ENCODE measurements at places on chromosomes 5 and 9.

- DNase-seq = no peak
Observed at GRCh38 chr9:89106224-89106851, 72.3 kb downstream of the SHC3 start.

DNA sequence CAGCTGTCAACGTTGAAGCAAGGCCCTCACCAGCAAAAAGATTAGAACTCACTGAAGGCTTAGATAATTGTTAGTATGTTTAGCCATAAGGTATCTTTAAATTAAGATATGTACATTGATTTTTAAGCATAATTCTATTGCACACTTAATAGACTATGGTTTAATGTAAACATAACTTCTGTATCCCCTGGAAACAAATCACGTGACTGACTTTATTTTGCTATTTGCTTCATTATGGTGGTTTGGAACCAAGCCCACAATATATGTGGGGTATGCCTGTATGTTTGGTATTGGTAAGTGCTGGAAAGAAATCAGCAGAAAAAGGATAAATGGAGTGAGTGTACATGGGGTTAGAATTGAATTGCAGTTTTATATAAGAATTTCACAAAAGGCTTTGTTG is 111.9 kb downstream of the NMUR2 start:
- no peak for DNase-seq

DNA sequence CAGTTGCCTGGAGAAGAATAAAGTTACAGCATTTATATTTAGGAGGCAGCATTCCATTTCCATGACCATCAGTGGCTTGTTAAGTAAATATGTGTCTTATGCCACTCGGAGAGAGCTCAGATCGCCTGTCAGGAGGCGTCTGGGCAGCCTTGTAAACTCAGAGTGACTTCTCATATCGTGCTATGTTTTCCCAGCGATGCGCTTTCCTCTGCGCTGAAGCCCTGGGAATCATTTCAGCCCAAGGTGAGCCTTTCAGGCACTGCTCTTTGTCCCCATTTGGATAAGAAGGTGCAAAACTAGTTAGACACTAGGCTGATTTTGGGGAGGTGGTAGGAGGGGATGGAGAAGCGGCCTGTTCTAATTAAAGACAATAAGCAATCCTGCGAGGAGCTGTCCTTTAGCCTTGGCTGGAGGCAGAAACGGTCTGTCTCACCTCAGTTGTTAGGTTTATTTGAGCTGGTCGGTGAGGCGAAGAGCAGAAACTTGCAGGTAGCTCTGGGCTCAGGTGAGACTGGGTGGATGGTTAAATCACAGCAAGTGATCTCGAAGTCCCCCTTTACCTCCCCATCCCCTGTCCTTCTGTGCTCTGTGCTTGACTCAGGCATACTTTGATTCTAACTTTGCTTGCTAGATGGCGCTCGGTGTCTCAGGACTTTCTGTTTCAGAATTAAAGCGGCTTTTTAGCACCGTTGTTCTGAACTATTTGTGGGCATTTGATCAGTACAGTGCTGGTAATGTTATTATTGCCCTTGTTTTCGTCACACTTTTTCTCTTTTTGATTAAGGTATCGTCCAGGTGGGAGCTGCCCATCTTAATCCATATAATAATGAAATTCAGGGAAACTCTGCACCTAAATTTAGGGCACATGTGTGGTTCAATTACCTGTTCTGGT is 24.6 kb downstream of the NR2F1 start:
- DNase-seq = no peak

GRCh38 chr5:127313847-127314473 is 23.4 kb downstream of the MEGF10 start:
- DNase-seq = peak; percentile 41

DNA sequence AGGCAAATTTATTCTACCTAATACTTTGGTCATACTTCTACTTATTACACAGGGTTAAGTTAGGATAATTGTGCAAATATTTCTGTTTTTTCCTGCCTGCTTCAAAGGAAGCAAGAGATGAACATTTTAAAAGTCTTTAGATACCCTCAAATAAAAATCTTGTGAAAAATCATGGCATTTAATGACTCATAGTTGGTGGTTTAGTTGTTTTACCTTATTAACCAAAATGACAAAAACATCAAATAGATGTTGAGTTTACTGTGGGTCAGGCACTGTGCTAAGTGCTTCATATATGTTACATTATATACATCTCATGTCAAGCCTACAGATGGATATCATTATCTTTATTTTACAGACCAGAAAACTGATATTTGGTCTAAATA is 54.4 kb downstream of the ZNF474 start:
- no peak for DNase-seq

GRCh38 chr9:4936277-4936676 is 48.8 kb upstream of the JAK2 start:
- no peak for DNase-seq

DNA sequence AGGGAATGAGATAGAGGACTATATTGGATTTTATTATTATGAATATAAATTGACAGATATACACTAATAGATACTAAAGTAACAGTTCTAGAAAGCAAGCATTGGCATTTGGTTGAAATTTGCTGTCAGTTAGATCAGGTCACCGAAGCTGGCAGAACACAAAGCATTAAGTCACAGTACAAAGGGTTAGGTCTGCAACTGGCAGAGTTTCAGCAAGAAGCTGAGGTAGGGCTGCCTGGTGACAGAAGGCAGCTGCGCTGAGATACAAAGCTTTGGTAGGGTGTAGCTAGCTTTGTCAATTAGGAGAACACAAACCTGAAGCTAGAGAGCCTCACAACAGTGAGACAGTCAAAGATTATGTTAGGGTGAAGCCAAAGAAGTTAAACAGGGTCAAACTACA is 6.3 kb upstream of the CSNK1G3 start:
- DNase-seq = no peak

DNA sequence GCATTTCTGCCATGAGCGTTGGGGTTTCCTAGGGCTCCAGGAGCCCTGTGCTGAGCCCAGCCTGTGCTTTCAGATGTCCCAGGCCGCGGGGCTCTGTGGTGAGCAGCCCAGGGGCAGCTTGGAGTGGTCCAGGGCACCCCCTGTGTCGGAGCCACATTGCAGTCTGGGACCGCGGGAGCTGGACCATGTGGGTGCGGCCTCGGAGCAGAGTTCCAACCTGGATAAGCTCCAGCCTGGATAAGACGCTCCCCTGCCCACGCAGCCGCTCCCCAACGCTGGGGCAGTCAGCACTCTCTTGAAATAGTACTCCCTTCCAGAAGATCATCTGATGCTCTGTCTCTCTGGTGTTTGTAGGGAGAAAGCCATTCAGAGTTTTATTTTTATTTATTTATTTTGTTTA is 111.1 kb downstream of the WNK2 start:
- no peak for DNase-seq

DNA sequence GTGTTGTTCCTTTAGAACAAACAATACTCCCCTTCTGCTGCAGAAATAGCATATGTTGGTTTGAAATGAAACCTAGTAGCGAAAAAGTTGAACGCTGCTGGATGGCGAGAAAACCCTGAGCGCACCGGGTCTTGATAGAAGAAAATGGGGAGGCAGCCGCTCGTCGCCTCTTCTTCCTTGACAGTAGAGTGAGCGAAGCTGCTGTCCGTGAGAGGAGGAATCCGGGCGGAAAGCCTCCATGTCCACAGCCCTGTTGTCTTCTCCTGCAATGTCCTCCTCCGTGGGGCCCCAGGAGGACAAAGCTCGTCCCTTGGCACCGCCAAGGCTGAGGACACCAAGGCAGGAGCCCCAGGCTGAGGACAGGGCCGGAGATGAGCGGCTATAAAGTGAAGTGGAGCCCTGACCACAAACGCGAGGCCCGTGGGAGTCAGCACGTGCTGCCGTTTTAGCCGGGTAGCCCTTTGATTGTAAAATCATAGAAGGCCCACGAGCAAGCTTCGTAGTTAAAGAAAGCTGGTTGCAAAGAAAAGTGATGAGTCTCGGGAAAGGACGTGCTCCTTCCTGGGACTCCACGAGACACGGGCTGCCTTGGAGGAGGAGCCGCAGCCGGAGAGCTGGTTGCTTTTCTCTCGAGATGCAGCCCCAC is 35.6 kb downstream of the MRPL36 start:
- no peak for DNase-seq

GRCh38 chr5:55438998-55439397 is 95.8 kb downstream of the PLPP1 start:
- DNase-seq = no peak

- no peak for DNase-seq
Observed at GRCh38 chr5:122140900-122141299, 11.6 kb downstream of the ZNF474 start.

- DNase-seq = no peak
Observed at GRCh38 chr5:76986825-76987526, 34.1 kb downstream of the CRHBP start.

DNA sequence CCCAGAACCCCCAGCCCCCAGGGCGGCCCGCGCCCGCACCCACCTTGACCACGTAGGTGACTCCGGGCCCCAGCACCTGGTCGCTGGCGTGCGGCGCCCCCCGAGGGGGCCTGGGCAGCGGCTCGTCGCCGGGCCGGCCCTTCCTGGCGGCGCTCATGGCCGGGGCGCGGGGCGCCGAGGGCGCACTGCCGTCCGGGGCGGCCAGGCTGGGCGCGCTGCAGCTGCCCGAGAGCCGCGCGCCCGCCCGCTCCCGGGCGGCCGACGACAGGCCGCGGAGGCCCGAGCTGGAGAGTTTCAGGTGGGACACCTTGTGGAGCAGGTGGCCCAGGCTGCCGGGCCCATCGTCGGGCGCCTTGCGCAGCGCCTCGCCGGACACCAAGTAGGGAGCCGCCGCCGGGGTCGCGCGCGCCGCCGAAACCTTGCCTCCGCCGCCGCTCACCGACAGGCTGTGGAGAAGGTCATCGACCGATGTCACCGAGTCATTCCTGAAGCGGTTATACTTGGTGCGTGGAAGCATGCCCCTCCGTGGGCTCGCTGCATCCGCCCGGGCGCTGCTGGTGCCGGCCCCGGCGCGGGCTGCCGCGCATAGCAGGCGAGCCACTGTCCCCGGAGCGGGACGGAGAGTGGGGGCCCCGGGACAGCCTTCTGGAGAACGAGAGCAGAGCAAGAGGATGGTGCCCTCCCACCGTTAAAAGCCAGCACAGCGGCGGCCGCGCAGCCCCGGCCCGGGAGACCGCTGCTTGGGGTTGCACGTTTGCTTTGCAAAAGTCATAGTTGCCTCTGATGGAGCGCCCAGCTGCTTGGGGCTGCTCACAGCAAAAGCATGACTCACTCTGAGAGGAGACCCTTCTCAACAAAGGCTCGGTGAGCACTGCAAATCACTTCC is at the start of gene SHC3:
Gene SHC3, minus strand, starts transcription at position 875 of the 886 bp plus-strand sequence. Its CDS starts 358 bp downstream, at position 517.
- no peak for DNase-seq

GRCh38 chr5:133475986-133476385 is 136.4 kb downstream of the FSTL4 start:
- no peak for DNase-seq

DNA sequence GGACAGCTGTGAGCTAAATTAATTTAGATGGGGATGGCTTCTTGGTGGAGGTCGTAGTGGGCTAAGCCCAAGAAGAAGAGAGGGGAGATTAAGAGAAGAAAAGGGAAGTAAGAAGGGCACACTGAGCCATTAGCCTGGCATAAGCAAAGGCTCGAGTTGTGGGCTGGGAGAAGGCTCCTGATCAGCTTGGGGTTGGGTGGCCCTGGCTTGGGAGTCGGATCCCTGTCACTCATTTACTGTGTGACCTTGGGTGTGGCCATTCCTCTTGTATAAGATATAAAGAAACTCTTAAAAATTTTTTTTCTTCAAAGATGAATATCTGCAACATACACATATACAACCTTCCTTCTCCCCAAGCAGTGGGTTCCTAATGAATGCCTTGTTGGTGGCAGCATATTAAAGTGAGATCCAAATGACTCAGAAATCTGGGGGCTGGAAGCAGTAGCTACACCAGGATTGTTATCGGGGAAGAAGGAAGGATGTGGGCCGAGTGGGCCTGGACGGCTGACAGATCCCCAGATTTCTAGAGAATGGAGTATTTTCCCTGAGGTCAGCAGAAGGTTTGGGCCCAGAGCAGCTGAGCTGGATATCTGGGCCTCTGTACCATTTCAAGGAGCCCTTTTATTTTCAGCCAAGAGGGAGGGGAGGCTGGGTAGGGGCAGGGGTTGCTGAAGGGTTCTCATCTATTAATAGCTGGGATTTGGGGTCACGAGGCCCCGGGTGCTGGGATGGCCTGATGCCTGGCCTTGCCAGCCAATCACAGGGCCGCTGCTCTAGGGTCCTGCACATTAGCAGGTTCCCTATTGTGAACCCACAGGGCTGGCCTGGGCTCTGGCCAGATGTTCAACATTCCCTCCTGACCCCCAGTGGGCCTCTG is 52.1 kb downstream of the PPARGC1B start:
- no peak for DNase-seq

GRCh38 chr9:115507148-115507547 is 389.2 kb upstream of the TNC start:
- DNase-seq = no peak

DNA sequence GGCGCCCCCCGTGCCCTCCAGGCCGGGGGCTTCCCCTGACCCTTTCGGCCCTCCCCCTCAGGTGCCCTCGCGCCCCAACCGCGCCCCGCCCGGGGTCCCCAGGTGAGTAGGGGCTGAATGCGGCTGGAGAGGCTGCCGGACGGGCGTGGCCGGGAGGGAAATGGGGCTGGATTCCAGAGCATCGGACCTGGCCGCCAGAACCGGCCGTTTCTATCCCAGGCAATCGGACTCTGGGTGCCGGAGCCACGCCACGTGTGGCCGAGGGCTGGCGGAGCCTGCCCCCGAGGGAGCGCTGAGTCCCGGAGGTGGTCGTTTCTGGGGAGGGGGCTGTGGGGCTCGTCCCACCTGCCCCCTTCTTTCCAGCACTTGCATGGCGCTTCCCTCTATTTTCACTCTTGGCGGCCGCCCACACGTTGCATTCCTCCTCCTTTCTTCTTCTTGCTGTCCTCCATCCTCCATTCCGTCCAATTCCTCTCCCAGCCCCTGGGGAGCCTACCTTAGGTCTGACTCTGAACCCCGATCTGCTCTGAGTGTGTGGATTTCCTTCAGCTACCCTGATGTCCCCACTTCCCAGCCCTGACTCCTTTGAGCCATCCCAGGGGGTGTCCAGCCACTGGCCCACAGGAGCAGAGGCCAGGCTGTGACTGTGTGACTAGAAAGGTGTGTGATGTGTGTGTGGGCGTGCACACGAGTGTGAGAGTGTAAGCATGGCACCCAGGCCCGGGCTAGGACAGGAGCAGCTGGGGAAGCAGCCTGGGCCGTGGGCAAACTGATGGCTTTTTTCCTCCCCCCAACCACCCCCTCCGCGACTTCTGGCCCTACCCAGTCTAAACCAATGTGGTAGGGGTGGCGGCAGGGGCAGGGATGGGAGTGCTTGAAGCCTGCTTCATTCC is 24.7 kb downstream of the GOLGA2 start:
- DNase-seq = no peak

- DNase-seq = no peak
Observed at GRCh38 chr9:105413525-105413924, 34.3 kb upstream of the FSD1L start.

DNA sequence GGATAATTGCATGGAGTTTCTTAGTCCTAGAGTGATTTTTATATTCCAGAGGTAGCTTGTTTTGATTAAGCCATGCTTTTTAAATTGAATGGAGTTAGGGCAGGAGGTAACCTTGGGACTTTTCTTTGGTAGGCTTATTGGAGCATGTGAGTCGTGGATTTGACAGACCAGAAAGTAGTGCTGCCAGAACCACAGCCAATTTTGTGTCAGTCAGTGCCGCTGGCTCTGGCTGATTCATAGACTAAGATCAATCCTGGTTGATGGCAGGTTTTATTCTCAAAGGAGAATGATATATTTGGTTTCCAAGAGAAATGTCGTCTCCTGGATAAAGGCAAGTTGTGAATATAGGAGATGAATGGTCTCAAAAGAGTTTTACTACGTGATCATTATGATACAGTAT is 20.3 kb downstream of the RAI14 start:
- DNase-seq = no peak
